EL (cell line): ENCODE measurements at places on chromosomes 3 and 15.

GRCh38 chr3:15645246-15645645 lies 43.7 kb downstream of the BTD start:
- no peak for DNase-seq

- DNase-seq = no peak
These were observed 328.7 kb downstream of the RYR3 start for GRCh38 chr15:33639456-33639855.

- DNase-seq = no peak
These were observed 248.8 kb downstream of the PCCB start for GRCh38 chr3:136498919-136499447.

GRCh38 chr3:159941038-159942000 lies 47.3 kb upstream of the IL12A start:
- DNase-seq = peak; percentile 40

- DNase-seq = no peak
These were observed 7.2 kb downstream of the FAH start for GRCh38 chr15:80159811-80160569.

GRCh38 chr3:166209701-166210100 lies 372.5 kb upstream of the BCHE start:
- DNase-seq = no peak

- peak; percentile 94 for DNase-seq
These were observed 10.0 kb upstream of the MBNL1 start for GRCh38 chr3:152258448-152259393.

DNA sequence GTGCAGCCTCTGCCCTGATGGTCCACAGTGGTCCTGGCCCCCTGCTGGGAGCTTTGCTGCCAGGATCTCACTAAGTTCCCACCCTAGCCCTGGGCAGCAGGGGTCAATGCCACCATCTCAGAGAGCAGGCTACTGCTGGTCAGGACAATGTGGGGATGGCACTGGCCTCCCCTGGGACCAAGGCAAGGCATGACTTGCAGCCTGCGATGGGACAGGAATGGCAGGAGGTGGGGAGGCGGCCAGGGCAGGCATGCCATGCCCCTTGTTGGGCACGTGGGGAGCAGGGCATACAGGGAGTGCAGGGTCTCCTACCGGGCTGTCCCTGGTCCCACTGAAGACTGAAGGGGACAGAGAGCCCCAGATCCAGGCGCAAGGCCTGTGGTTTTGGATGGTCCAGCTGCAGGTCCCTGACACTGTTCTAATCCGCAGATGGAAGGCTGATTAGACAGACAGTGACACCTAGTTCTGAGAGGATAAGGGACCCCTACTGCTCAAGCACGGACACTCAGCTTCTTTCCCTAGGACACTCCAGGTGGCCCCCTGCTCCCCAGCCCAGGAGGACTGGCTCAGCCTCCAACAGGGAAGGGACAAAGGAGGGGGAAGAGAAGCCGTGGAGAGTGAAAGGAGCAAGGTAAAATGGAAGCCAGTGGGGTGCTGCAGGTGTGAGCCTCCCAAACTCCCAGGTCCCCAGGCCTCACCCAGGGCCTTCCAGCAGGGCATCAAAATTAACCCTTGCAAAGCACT lies 69.2 kb upstream of the RPL32 start:
- DNase-seq = no peak

GRCh38 chr3:81354119-81354518 lies 407.3 kb downstream of the GBE1 start:
- no peak for DNase-seq

- DNase-seq = peak; percentile 90
These were observed at the start of gene ITPKA for GRCh38 chr15:41493205-41493901. Gene ITPKA (plus strand): TSS chr15:41493874. CDS start chr15:41493928, 54 bp downstream.

- DNase-seq = no peak
These were observed 82.7 kb downstream of the IGF1R start for GRCh38 chr15:98730860-98731711.

- DNase-seq = no peak
These were observed 241.4 kb downstream of the ISL2 start for GRCh38 chr15:76577879-76578512.

- no peak for DNase-seq
These were observed 28.2 kb downstream of the IQCF6 start for GRCh38 chr3:51750878-51751277.

DNA sequence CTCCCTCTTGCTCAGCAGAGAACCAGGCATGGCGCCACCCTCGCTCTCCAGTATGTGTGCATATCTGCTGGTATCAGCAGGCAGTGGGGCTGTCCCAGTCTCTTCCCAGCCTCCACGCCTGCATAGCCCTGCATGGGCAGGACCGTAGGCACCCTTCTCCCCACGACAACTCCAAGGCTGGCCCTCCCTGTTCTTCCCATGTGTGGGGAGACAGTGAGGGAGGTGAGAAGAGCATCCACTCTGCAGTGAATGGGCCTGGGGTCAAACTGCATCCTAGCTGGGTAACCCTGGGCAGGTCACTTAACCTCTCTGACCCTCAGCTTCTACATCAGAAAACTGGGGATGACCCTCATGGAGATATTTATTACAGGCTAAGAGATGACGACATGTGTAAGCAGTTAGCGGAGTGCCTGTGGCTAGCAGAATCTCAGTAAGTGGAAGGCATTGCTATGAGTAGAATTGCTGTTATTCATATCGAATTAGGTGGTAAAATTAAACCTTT lies 13.3 kb upstream of the SSUH2 start:
- DNase-seq = no peak

- no peak for DNase-seq
These were observed 202.5 kb upstream of the CBLB start for GRCh38 chr3:106071306-106071705.

- DNase-seq = no peak
These were observed 122.7 kb downstream of the GOLIM4 start for GRCh38 chr3:167973046-167973445.

GRCh38 chr3:120355486-120355885 lies 6.3 kb upstream of the LRRC58 start:
- DNase-seq = no peak

- DNase-seq = no peak
These were observed 48.9 kb upstream of the SLC6A6 start for GRCh38 chr3:14353502-14353901.

DNA sequence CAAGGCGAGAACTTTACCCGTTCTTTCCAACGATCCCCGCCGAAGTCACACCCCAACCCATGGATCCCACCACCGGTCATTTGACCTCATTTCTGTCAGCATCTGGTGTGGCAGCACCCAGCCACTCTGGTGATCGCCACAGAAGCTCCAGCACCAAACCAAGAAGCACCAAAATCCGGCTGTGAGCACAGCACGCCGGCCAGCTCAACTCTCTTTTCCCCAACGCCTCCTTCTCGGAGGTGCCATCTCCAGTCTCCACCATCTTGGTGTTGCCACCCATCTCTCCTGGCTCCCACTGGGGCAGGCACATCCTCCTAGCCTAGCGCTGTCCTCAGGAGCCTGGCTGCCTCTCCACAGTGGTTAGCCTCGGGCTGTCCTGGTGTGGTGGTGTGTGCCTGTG lies 6.5 kb downstream of the MUC4 start:
- DNase-seq = no peak

DNA sequence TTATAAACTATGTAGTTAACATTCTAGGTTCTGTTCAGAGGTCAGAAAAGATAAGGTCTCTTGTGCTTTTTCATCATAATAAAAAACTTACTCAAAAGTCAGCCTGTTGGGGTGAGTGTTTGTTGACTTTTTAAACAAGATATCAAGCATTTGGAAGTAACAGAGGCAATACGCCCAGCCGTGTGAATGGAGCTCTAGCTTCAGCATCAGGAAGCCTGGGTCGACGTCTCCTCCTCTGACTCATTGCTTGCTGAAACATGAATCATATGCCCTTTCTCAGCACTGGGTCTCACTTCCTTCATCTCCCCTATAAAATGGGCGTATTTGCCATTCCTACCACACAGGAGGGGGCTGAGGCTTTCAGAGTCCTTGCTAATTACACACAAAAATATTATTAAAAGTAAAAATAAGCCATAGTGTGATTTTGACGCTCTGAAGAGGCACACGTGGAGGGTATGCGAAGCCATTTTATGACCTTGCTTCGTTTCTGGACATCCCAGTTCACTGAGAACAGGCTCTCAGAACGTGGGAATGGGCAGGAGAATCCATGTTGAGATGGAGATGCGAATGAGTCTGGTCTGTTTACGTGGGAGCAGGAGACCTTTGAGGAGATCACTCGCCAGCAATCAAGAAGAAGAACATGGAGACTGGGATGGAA lies 220.8 kb upstream of the TPRG1 start:
- DNase-seq = peak; percentile 97

GRCh38 chr3:13197281-13197680 lies 124.1 kb upstream of the IQSEC1 start:
- DNase-seq = no peak

GRCh38 chr3:98962189-98962930 lies 60.9 kb upstream of the DCBLD2 start:
- peak; percentile 96 for DNase-seq

- DNase-seq = no peak
These were observed 10.0 kb upstream of the ST8SIA2 start for GRCh38 chr15:92383519-92384324.

DNA sequence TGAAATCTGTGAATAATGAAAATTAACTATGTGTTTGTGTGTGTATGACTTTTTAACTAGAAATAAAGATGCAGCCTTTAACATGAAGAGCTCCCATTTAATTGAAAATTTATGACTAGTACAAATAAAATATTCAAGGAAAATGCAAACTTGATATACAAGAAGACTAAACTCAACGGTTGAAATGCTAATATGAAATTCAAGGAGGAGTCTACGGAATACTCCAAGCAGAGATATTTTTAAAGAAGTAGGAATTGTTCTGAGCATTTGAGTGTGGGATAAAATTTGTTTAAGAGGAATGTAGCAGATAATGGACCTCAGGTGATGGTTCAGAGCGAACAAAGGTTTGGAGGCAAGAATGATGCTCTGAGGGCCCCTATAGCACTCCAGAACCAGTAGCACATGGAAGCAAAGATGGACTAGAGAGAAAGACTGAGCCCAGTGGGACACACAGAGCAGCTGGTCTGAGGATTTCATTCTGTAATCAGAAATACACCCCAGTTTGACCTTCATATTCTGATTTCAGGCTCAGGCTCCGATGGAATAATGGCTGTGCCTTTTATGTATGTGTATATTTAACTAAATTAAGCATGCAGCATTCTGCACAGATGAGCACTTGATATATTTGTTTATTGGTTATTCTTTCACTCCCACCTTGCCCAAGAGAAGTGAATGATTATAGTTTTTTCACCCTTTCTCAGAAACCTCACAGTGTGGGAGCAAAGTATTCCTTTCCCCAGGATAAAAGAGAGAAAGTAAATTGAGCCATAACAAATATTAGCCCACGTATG lies 227.1 kb downstream of the ZPLD1 start:
- DNase-seq = no peak

GRCh38 chr3:121894301-121894990 lies at the start of gene SLC15A2:
Gene SLC15A2 (plus strand): TSS chr3:121894401. CDS start chr3:121894477, 76 bp downstream.
- no peak for DNase-seq

GRCh38 chr15:95252404-95252803 lies 1021.0 kb downstream of the MCTP2 start:
- DNase-seq = no peak

DNA sequence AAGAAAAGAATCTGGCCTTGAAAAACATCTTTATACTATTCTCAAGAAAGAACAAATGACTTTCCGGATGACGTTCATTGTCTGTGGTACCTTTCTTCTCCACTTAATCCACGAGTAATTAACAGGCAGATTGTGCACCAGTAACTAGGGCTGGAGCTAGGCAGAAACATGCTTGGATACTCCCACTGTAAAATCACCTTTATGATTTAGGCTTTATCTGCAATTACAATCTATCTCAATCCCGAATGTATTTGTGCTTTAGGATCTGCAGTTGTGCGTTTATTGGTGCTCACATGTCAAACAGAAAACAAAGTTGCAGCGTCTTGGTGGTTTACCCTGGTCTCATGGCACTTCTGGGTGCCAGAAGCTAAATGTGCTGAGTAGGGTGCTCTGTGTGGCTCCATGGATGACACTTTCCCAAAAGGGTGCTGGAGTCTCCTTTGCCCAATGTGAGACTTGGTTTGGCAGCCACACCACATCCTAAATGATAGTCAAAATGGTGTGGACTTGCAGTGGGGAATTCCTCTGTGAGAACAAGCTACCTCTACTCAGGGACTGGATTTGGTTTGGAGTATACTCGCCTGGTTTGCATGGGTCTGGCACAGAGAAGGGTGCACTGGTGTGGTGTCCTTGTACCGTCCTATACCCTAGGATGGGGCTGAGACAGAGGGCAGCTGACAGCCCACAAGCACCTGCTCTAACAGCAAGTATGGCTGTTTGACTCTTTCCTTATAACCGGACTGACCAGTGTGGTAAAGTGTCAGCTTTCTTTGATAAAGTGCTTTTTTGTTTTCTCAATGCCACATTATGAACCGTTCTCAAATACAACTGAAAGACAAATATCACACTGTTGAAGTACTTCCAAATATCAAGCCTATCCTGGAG lies 7.7 kb downstream of the SERP1 start:
- no peak for DNase-seq

DNA sequence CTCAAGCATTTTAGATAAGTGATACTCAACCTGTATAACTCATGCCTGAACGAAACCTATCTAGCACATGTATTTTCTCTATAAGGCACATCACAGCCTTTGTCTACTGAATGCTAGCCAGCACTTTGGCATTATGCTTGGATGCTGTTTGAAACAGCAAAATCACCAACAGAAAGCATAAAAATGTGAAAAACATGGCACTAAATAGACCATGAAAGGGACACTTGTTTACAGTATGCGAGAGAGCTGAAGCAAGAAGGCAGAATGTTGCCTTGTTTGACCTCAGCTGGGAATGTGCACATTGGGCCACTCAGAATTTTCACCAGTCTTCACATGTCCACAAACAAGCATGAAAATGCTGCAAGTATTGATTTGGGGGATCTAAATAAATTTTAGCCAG lies 59.5 kb downstream of the MINDY2 start:
- DNase-seq = no peak
